ENCODE measurements at places on chromosomes 3 and 15. TPM values are rescaled to one million over a fixed set of nuclear protein-coding genes. Genes with fewer than 3 reads are reported as not detected.

DNA sequence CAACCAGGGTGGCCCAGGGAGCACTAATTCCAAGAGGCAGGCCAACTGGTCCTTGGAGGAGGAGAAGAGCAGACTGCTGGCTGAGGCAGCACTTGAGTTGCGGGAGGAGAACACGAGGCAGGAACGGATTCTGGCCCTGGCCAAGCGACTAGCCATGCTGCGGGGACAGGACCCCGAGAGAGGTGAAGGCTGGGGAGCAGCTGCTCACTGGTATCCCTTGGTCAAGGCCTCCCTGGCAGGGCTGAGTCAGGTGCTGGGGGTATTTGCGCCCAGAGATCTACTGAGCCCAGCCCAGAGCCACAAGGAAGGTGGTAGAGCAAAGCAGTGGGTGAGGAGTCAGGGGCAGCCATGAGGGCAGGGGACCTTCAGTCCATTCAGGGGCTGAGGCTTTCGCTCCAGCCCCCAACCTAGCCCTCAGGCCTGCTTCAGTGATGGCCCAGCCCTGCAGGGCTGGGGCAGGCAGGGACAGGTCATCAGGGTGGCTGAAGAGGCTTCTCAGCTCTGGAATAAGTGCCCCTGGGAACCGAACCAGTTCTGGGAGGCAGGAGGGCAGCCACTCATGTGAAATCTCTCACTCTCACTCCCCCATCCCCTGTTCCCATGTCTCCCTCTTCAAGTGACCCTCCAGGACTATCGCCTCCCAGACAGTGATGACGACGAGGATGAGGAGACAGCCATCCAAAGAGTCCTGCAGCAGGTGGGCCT is 5.6 kb upstream of the DNAJC17 start:
- DNase-seq, result no peak

DNA sequence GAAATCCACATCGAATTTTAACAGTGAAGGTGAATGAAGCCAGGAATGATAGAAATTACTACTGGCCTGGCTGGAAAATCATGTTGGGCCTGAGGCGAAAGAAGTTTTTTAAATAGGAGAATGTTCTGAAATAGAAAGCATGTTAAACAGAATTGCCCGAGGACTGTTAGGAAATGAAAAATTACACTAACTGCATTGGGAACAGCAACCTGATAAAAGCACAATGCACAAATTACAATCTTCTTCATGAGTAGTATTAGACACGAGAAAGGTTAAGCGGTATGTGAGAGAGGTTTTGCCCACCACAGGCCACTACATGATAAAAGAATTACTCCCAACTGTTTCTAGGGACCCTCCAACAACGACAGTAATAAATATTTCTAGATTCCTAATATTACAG is 18.9 kb downstream of the GBE1 start:
- DNase-seq, result no peak

DNA sequence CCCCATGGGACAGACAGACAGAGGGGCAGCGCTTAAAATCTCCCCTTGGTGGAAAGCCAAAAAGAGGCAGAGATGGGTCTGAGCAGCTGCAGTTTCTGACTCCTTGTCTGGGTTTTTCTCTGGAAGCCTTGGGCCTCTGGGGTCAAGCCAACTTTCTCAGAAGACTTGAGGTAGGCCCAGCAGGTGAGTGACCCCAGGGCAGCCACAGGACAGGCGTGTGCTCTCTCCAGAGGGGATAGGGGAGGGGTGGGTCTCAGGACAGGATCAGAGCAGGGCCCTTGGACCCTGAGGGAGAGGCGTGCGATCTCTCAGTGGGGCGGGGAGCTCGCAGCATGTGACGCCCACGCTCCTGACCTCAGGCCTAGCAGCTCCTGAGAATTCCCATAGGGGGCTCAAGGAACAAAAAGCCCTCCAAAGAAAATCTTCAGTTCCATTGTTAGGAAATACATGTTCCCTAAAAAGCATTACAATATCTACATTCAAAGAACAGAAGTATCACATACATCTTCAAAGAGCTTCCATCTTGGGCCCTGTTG is 34.6 kb upstream of the DUSP7 start:
- no peak for DNase-seq

- DNase-seq, result peak; percentile 40
Measured at GRCh38 chr15:87863152-87863551, 393.4 kb downstream of the NTRK3 start.

DNA sequence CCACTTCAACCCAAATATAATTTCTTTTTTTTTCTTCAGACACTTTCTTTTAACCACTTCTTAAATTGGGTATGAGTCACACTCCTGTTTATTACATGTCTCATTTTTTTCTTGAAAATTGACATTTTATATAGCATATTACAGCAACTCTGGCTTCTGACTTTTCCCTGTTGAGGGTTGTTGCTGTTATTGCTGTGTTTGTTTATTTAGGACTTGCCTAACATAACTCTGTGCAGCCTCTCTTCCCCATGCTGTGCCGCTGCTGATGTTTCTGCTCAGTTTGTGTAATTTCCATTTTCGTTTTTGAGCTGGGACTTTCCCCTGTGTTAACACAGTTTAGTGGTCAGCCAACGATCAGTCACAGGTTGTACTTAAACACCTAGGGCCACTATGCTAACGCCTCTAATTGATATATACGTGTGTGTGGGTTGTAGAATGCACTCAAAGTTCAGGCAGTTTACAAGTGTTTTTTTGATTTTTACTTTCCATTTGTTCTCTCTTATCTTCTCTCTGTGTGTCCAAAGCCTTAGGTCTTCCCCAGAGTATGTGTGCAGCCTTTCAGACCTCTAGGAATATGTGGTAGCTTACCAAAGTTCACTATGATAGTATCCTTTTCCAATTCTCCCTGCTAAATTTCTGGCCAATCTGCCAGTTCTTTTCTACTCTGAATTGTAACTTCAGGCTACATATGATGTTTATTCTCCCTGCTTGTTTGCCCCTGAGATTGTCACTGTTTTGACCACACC is 337.2 kb downstream of the ZBTB20 start:
- DNase-seq, result no peak

DNA sequence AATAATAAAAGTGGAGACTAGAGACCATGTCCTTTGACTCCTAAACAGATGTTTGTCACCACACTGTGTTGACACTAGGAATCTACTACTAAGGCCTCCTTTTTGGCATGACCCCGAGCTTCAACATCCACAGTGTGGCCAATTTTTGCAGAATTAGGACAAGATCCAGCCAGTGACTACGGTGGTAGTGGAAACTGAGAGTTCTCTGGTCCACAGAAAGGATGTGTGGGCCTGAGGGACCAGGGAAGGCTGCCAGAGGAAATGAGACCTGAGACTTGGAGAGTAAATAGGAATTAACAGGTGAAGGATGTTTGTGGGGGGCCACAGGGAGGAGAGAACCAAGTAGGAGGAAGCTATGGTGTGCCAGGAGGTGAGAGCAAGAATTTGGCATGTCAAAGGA is 122.7 kb downstream of the CHCHD6 start:
- DNase-seq, result no peak

The CFAP100 gene
- total RNA-seq, result 0.44 TPM

The AHSG gene
- total RNA-seq, result not detected

The CALML4 gene
- total RNA-seq, result 8.2 TPM

The TICRR gene
- 26.0 TPM for total RNA-seq
